ENCODE measurements at places on chromosomes 16 and 17.

DNA sequence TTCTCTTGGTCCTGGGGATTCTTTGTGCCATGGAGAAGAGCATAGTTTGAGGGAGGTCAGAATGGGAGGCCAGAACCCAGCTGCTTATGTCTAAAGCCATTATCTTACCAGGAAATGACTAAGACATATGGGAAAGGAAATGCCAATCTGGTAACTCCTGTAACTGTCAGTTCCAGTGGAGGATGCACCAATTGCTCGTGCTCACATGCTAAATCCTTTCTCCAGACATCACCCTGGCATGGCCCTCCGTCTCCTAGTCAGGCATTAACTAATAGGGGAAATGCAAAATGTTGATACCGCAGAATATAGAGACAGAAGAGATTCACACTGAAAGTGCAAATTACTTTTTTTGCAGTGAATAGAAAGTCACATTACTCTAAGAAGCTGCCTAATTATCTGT is 255.6 kb upstream of the HSBP1 start:
- DNase-seq = no peak

DNA sequence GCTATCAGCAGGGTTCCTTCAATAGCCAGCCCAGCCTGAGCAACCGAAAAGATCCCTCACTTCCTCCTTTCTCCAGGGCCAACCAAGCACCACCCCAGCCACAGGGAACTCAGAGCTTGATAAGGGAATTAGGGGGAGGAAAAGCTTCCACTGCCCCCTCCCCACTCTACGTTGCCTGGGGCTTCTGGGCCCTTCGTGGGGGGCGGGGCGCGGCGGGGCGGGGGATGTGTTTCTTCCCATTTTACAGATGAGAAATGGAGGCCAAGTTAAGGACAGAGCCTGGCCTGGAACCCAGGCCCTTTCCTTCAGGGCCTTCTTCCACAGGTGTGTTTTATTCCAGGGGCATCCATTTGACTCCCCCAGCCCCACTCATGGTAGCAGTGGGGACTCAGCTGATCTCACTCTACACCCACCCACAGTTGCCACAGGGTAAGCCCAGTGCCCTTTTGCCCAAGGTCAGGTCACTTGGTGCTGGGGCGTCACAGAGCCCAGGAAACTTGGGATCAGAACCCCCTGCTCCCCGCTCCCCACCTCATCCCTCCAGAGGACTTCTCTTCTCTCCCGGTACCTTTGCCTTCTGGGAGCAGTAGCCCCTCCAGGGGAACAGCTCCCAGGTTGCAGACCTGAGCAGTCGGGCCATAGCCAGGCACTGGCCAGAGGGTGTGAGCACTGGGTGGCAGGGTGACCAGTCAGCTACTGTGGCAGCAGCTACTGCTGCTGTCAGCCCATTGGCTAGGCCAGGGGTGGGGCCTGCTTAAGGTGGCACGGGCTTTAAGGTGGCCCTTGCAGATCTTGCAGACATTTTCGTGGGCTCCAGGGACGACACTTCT is at the start of gene LDHD:
Gene LDHD (minus strand): TSS at position 700 of the 830 bp plus-strand sequence. CDS start 60 bp downstream, at position 640.
- no peak for DNase-seq

DNA sequence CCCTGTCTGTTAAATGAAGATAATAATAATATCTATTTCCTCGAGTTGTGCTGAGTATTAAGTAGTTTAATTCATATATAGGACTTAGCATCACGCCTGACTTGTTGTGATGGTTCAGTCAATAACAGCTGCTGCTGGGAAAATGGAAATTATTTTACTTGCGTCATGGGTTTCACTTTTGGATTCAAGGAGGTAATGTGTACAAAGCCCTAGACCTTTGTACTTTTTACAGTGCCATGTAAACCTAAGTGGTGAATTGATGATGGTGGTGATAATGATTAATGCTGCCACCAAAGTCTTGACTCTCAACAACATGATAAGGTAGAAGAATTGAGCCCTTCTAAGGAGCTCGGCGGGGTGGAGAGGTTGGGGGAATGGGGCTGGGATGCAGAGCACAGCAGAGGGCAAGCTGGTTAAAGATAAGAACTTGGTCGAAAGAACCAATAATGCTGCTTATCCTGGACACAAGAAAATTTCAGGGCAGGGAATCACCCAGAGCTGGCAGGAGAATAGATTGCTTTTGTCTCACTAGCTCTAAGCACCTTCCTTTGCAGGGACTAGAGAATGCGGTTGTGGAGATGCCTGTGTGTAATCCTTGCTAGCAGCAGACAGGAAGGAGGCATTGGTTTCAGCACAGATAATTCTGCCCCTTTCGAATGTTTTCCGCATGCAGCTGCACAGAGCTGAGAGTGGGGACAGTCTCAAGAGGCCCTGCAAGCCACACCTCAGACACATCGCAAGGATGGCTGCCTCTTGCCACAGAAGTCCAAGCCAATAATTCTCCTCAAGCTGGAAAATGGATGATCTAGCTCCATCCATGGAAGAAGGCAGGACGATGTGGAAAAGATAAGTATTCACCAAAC is 187.1 kb downstream of the TMEM114 start:
- DNase-seq = no peak

DNA sequence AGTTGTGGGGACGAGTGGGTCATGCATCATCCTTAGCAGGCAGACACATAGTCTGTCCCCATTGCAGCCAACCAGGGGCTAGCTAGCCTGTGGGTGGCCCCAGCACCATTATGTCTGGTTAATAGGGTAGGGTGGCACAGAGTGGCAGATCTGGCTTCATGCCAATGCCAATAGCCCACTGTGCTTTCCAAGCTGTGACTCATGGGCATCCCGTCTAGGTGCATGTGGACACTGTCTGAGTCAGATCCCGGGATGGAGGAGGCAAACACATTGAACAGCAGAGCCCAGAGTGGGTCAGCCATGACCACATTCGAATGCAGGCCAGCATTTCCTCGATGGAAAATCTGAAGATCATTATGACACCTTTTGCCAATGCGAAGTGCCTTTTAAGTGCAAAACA is 2.5 kb downstream of the HS3ST2 start:
- no peak for DNase-seq

DNA sequence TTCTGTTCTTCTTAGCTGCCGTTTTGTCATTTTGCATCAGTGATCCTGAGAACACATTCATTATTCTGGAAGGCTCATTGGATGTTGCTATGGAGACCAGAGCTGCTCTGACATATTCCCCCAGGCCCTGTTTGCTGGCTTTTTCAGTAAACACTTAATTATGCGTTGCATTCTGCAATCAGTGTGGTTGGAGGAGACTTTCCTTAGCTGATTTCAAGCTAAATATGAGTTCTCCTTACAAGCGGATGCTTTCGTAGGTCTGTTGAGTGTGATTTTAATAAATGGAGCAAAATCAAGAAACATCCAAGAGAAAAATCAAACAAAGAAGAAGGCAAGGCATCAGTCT is 38.2 kb upstream of the NUDT7 start:
- no peak for DNase-seq

- no peak for DNase-seq
Observed at GRCh38 chr17:74037320-74037719, 166.2 kb upstream of the RPL38 start.

GRCh38 chr16:85778873-85779272 is 20.5 kb downstream of the EMC8 start:
- no peak for DNase-seq

- no peak for DNase-seq
Observed at GRCh38 chr17:66990047-66990446, 25.5 kb downstream of the CACNG4 start.

DNA sequence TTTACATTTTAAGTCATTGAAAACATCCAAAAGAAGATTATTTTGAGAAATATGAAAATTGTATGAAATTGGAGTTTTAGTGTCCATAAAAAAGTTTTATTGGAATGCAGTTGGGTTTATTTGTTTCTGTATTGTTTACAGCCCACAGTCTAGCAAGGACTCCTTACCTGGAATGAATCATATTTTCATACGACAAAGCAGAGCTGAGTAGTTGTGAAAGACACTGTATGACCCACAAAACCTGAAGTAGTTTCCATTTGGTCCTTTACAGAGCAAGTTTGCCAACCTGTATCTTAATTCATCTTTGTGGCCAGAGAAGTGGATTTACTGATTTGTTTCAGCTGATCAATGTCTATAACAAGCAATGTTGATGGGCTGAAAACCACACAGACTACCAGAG is 10.3 kb downstream of the CCL18 start:
- no peak for DNase-seq

DNA sequence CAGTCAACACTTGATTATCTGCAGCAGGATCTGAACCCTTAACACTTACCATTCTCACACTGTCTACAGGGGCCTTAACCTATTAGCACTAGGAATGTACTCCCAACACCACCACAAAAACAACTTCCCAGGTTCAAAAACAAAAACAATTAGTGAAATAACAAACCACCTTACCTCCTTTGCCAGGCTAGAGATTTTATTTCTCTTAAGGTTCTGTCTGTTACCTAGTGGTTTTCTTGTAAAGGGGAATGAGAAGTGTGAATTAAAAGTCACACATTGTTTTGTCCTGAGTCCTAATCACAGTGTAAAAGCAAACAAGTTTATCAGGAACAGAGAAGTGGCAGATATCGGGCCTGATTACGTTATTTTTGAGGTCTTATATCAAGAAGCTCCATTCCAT is 9.7 kb downstream of the SMARCE1 start:
- no peak for DNase-seq

- no peak for DNase-seq
Observed at GRCh38 chr16:61233713-61234112, 802.5 kb downstream of the CDH8 start.

GRCh38 chr17:30780343-30780742 is 44.1 kb downstream of the CRLF3 start:
- no peak for DNase-seq

GRCh38 chr16:3471518-3472176 is 23.6 kb downstream of the C16orf90 start:
- no peak for DNase-seq

- no peak for DNase-seq
Observed at GRCh38 chr17:77892031-77892430, 66.5 kb upstream of the TNRC6C start.

- DNase-seq = no peak
Observed at GRCh38 chr16:47965439-47965838, 190.4 kb downstream of the ABCC12 start.

- DNase-seq = no peak
Observed at GRCh38 chr17:67004181-67004580, 39.7 kb downstream of the CACNG4 start.

- no peak for DNase-seq
Observed at GRCh38 chr17:74282587-74283370, 8.7 kb downstream of the DNAI2 start.

- DNase-seq = no peak
Observed at GRCh38 chr17:50044483-50044882, 11.4 kb upstream of the ITGA3 start.

DNA sequence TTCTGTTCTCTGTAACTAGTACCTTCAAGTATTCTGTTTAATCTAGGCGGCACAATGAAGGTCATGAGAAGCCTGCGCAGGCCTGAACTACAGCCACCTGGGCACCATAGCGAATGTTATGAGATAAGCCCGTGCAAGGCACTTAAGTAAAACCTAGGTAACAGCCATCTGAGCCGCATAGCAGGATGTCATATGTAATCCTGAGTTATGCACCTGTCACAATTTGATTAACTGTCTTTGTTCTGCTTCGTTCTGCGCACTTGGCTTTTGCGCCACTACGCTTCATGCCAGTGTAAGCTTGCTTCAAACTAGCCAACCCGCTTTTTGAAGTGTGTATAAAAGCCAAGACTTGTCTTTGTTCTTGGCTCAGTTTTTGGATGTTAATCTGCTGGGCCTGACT is 449.8 kb downstream of the KCNJ18 start:
- no peak for DNase-seq

GRCh38 chr16:84489131-84489530 is 15.3 kb downstream of the MEAK7 start:
- DNase-seq = no peak

- DNase-seq = no peak
Observed at GRCh38 chr17:10871914-10872313, 34.0 kb upstream of the PIRT start.

- DNase-seq = no peak
Observed at GRCh38 chr17:31653691-31654090, 205.4 kb downstream of the COPRS start.

DNA sequence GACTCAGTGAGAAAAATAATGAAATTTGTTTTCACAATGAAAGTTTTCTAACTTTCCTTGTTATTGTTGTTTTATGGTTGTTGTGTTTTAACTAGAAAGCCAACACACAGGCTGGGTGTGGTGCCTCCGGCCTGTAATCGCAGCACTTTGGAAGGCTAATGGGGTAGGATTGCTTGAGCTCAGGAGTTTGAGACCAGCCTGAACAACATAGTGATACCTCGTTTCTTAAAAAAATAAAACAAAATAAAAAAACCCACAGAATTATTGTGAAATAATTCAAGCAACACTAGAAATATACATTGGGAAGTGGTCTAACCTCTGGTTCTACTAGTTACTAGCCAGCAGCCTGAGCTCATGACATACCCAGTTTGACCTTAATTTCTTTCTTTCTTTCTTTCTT is 630 bp downstream of the MILR1 start:
- no peak for DNase-seq

DNA sequence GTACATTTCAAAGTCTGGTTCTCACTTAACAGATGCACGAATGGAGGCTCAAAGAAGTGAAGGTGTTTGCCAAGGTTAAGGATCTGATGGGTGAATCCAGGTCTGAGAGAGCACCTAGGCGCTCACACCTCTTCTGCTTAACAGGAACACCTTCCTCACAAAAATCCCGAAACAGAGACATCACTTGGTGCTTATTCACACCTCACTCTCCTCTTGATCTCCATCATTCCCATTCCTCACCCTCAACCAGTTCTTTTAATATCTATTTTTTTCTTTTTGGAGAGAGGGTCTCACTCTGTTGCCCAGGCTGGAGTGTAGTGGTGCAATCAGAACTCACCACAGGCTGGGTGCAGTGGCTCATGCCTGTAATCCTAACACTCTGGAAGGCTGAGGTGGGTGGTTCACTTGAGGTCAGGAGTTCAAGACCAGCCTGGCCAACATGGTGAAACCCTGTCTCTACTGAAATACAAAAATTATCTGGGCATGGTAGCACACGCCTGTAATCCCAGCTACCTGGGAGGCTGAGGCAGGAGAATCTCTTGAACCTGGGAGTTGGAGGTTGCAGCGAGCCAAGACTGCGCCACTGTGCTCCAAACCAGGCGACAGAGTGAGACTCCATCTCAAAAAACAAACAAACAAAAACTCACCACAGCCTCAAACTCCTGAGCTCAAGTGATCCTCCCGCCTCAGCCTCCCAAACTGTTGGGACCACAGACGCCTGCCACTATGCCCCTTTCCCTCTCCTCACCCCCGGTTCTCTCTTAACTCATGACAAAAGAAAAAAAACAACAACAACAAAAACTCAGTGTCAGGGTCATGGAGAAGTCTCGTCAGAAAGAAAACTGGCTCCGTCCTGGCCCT is 15.1 kb downstream of the CRYM start:
- DNase-seq = no peak

- no peak for DNase-seq
Observed at GRCh38 chr17:33021731-33022408, 30.2 kb downstream of the SPACA3 start.

- no peak for DNase-seq
Observed at GRCh38 chr17:17015230-17015629, 27.0 kb upstream of the MPRIP start.

GRCh38 chr16:68186877-68187276 is 49.0 kb downstream of the ESRP2 start:
- DNase-seq = no peak

- no peak for DNase-seq
Observed at GRCh38 chr17:74210191-74211140, 2.9 kb upstream of the TTYH2 start.

GRCh38 chr17:30031214-30031869 is 85.3 kb upstream of the NSRP1 start:
- no peak for DNase-seq

- DNase-seq = no peak
Observed at GRCh38 chr17:41178843-41179616, 1.0 kb upstream of the KRTAP4-2 start.

- no peak for DNase-seq
Observed at GRCh38 chr17:37220607-37220953, 155.2 kb upstream of the C17orf78 start.

Data from esophagus squamous epithelium (tissue), 5 donors.